ENCODE measurements at places on chromosomes 3 and 15.

DNA sequence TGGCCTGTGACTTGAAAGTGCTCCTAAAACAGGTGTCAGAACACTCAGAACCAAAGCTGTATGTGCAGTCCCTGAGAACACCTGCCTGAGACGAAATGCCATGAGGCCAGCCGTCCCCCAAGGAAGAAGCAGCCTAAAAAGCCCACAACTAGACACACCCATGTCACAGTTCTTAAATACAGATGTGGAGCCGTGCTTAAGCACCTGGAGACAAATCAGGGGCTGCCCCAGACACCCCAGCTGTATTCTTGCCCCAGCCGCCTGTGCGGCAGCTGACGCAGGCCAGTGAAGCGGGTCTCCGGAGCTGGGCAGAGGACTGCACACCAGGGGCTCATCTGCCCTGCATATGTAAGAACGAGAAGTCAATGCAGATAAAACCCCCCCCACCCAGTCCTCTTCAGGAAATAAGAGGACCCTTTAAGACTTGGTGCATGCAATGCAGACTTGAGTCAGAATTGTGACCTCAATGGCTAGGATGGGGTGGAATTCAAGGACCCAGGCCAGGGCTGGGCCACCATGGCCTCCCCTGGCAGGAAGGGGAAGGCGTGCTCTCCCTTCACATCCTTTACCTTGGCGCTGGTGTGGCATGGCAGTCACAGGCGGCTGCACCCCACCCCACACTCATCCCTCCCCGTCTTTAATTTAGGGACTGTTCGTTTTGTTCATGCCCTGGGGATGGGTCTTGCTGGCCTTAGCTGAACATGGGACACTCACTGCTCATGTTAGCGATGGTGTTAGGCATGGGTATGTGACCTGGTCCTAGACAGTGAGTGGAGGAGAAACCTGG, 27.7 kb upstream of the PLXNA1 start:
- no peak for DNase-seq

- DNase-seq = no peak
Observed at GRCh38 chr15:100043068-100043641, 298.6 kb downstream of the ADAMTS17 start.

DNA sequence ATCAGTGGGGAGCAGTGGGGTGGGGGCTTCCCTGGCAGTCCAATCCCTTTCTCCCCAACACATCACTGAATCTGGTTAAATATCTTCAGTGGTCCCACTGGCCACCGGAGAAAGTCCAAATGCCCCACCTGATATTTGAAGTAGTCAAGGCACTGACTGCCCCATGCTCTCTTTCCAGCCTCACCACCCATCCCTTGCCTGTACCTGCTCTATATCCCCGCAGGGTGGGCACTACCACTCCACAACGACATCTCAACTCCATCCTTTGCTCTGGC, 101.7 kb downstream of the DAPK2 start:
- no peak for DNase-seq

DNA sequence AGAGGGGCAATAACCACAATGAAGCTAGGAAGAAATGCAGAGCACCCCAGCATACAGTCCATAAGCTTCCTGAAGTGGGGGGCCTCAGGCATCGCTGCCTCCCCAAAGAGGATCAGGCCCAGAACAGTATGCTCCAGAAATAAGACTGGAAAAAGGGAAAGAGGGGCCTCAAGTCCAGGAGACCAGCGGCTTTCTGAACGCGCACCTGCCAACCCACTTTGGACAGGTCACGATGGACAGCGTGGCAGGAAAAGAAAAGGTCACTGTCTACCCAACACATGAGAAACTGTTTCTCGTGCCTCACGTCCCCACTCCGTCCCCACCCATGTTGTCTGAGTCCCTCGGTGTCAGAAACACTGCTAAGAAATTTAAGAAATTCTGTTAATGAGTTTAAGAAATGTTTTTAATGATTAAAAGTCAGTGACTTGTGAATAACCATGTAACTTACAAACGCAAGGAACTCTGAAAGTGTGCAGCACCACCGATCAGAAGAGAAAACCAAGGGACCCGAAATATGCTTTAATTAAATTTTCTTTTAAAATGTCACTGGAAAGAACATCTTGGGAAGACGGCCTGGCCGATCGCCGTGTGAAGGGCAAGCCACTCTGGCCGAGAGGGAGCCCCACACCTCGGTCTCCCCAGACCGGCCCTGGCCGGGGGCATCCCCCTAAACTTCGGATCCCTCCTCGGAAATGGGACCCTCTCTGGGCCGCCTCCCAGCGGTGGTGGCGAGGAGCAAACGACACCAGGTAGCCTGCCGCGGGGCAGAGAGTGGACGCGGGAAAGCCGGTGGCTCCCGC, 1.7 kb upstream of the PPARG start:
- no peak for DNase-seq

DNA sequence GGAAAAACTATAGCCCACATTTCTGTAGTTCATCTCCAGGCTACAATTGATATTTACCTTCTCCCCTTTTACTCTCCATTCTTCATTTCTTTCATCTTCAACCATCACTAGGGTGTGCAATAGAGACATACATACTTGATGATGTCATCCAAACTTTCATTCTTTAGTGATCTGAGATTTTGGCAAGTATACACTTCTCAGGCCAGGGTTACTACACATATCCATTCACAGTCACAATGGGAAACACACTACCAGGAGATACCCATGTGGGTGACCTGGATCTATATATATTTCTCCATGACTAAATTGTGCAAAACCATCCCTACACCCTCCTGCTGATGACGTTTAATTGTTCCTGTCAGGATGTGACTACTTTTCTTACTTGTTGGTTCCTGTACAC, 769.5 kb upstream of the DPPA4 start:
- DNase-seq = no peak

- no peak for DNase-seq
Observed at GRCh38 chr3:66572938-66573710, 72.3 kb upstream of the LRIG1 start.

DNA sequence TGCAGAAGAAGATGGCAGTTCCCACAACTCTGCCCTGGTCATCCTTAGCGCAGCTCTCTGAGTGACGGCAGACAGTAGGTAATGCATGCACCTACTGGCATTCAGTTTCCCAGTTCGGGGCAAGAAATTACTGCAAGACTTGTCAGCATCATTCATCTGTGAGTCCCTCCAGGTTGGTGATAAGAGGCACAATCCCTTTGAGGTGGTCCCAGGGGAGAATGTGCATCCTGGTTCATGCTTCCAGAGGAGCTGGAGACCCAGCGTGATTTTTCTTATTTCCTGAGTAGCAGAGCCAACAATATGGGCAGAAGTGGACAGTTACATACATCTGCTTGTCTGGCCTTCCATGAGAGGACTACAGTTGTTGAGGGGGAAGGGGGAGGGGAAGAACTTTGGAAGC, 235.9 kb upstream of the BHLHE40 start:
- DNase-seq = no peak

GRCh38 chr15:35674873-35675781, 129.2 kb upstream of the DPH6 start:
- no peak for DNase-seq

Data from stimulated activated CD8-positive, alpha-beta memory T cell treated with anti-CD3 and anti-CD28 coated beads, Interleukin-7, amount 100 ng/mL, for 4 hours (primary cell).